ENCODE measurements at places on chromosomes 6 and 20.

DNA sequence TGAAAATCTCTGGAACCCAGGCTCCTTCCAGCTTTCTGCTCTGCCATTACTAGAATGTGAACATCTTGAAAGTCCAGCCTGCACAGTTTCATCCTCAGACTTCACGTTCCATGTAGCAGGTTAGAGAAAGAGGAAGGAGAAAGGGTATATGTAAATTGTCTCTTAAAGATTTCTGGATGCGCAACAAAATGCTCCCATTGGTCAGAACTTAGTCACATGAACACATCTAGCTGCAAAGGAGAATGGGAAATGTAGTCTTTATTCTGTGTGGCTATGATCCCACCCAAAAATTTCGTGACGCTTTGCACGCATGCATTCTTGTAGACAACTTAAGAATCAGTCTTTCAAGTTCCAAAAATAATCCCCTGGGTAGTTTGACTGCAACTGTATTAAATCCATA lies 46.4 kb upstream of the CHD6 start:
- no peak for DNase-seq

DNA sequence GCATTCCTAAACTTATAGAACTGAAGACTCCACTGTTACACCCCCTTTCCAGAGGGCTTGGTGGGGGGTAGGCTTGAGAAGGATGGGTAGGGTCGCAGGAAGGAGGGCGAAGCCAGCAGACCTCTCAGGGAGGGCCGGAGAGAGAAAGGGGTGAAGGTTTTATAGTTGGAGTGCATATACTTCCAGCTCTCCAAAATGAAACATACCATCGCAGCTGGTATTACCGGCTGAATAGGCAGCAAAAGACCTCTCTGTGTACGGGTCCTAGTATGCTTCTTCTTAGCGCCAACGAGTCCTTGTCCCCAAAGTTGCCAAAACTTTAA lies 1.0 kb upstream of the VGLL2 start:
- DNase-seq, result no peak

GRCh38 chr20:37243076-37243936 lies 18.3 kb downstream of the GHRH start:
- peak; percentile 16 for DNase-seq

GRCh38 chr6:31877651-31878161 lies 1.1 kb downstream of the SLC44A4 start:
- peak; percentile 54 for DNase-seq

GRCh38 chr6:74408844-74409243 lies 712.8 kb downstream of the CD109 start:
- DNase-seq, result no peak

DNA sequence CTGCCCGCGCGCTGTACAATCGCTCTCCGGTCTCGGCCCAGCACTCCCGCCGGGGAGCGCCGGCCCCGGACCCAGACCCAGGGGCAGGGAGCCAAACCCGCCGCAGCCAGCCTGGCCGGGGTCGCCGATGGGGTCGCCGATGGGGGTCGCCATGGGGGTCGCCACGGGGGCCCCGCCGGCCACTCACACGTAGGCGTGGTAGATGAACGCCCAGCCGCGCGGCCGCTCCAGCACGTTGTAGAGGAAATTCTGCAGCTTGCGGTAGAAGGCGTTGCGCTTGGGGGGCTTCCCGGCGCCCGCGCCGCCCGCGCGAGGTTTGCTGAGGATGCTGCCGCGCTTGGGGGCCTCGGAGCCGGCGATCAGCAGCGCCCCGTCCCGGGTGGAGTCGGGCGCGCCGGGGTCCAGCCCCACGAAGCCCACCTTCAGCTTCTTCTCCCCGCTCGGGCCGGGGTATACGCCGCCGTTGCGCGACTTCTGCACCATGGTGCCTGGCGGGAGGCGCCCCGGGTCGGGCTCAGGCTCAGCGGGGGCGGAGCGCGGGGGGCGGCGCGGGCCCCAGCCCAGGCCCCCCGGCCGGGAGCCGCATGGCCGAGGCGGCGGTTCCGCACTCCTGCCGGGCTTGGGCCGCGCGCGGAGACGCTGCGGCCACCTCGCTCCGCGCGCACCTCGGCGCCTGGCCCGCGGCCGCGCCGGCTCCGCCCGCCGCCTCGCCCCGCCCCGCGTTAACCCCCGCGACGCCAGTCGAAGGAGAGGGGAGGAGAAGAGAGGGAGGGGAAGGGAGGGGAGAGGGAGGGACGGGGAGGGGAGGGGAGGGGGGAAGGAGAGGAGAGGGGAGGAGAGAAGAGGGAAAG lies at the start of gene KCNQ2:
TSS of gene KCNQ2 (minus strand) at position 675 of the 851 bp plus-strand sequence. CDS start at position 483, 192 bp downstream.
- peak; percentile 71 for DNase-seq

- DNase-seq, result no peak
Observed at GRCh38 chr20:10714236-10714975, 40.6 kb upstream of the JAG1 start.

DNA sequence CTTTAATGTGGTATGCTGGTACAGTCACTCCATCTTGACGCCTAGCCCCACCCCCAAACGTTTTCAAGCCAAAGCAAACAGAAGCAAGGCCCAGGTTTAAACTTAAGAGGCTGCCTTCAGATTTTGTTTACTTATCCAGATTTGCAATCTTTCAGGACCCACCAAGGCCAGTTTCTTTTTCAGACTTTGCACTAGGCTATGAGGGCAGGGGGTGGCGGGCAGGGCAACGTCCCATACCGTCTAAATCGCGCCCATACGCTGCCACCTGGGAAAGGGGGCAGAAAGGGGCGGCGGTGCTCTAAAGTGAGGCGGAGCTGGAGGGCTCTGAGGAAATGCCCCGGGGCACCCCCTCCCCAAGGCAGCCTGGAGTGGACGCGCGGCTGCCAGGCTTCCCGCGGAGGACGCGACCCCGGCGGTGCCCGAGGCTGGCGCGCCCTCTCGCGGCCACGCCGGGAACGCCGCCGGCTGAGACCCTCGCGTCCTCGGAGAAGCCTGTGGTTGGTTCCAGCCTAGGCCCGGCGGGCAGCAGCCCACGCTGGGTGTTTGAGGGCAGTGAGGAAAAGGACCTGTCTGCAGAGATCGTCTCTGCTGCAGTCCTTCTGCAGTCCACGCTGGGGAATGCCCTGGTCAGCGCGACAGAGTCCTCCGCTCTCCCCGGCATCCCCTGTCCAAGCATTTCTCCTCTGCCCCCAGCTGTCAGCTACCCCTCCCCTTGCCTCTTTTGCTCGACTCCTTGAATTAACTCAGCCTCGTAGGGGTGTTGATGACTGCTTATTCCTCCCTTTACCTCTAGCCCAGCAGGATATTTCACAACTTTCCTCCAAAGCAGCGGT lies 129.2 kb upstream of the PRND start:
- peak; percentile 64 for DNase-seq

GRCh38 chr6:150466196-150466595 lies 97.4 kb downstream of the IYD start:
- DNase-seq, result no peak

GRCh38 chr20:22584922-22585785 lies 782 bp upstream of the FOXA2 start:
- DNase-seq, result peak; percentile 90

GRCh38 chr20:17615645-17616479 lies 46.0 kb downstream of the DSTN start:
- DNase-seq, result peak; percentile 67

DNA sequence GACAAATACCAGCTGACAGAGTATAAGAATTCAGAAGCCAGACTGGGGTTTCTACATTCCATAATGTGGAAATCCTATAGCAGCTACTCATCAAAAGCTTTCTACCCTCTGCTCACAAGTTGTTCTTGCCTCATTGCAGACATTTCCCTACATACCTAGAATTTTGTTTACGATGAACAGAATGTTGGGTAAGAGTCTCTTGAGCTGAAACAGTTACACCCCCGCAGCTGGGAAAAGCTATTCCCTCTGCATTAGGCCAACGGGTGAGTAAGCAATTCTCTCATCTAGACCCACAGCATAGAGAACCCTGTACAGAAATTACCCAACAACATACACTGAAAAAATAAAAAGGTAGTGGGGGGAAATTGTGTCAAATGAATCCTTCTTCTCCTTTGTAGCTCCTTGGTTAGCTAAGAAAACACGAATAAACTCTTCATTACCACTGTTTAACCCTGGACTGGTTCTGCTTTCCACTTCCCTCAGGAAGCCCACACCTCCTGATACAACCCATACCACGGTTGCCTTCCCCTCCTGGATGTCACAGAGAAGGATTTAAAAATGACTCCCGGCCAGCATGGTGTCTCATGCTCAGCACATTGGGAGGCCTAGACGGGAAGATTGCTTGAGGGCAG lies 215.0 kb upstream of the SHLD1 start:
- no peak for DNase-seq

DNA sequence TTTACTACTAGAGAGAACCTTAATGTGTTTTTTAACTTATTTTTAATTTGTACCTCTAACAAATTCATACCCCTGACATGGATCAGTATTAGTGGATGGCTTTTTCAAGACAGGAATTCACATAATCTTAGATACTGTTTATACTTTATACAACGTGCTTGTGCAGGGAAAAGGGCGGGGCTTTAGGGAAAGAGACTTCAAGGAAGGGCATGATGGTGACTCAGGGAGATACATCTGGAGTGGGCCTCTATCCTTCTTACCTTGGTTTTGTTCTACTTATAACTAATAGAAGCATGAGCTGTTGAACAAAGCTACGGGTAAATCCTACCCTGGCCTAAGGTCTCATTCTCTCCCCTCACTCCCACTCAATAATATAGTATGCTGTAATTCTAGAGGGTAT lies 160.8 kb downstream of the C6orf58 start:
- DNase-seq, result peak; percentile 33

- peak; percentile 81 for DNase-seq
Observed at GRCh38 chr20:46013829-46014516, 5.3 kb downstream of the MMP9 start.

GRCh38 chr6:20334962-20335361 lies 66.7 kb upstream of the E2F3 start:
- no peak for DNase-seq

DNA sequence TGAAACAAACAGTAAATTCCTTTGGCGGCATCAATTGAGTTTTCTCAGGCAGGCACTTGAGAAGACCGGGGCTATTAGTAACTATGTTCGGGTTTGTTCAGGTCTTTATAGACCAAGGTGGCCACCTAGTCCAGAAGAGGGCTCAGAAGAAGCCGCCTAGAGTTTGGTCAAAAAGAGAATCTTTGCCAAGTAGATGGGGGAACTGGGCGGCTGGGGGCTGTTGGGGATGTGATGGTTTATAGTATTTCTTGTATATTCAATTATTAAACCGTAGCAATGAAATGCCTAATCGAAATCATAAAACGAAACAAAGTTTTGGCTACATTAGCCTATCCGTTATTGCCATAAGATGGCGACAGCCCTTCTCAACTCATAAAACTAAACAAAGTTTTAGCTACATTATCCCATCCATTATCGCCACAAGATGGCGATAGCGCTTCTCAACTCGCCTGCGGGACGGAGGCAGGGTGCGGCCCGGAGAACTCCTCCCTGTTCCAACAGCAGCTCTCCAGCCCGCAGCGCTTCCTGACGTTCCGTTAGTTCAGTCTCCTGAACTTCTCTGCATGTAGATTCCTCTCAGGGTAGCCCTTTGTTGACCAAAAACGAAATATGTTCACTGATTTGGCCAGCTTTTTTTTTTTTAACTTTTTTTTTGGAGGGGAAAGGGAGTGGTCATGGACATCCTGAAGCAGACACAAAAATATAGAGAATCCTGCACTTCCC lies 120.5 kb upstream of the PRSS16 start:
- peak; percentile 91 for DNase-seq

DNA sequence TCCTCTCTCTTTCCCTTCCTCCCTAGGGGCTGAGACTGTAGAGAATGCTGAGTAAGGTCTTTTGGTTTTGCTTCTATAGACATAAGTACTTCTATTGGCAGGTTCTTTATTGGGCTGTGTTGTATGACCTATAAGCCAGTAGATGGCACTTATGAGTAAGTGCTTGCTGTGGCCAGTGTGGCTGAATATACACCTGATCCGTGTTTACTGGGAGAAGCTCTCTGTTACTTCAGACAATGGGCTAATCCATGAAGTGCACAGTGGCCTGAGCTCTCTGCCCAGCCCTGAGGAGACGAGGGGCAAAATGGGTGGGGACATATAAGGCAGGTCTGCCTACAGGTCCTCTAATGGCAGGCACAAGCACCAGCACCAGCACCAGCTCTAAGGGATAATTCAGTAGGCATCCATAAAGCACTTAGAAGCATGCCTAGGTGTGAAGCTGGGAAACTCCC lies 610.3 kb downstream of the RNF144B start:
- peak; percentile 83 for DNase-seq

GRCh38 chr6:163526346-163526745 lies 111.8 kb downstream of the QKI start:
- DNase-seq, result no peak

GRCh38 chr20:51715163-51715855 lies 52.9 kb downstream of the ATP9A start:
- peak; percentile 69 for DNase-seq

- DNase-seq, result peak; percentile 82
Observed at GRCh38 chr6:100415768-100416167, 49.0 kb downstream of the SIM1 start.

DNA sequence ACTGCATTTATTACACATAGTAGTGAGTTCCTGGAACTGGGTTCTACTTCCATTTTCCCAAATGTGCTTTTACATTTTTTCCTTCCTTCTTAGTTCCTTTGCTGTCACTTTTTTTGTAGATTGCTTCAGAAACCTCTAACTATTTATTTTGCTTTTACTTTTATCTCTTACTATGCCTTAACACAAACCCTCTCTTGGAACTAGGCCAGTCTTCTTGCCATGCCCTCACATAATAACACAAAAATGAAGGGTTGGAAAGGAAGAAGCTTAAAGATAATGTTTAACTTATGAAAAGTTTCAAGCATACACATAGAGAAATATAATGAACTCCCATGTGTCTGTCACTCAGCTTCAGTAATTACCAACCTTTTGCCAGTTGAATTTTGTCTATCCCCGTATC lies 27.1 kb downstream of the TOP1 start:
- no peak for DNase-seq

DNA sequence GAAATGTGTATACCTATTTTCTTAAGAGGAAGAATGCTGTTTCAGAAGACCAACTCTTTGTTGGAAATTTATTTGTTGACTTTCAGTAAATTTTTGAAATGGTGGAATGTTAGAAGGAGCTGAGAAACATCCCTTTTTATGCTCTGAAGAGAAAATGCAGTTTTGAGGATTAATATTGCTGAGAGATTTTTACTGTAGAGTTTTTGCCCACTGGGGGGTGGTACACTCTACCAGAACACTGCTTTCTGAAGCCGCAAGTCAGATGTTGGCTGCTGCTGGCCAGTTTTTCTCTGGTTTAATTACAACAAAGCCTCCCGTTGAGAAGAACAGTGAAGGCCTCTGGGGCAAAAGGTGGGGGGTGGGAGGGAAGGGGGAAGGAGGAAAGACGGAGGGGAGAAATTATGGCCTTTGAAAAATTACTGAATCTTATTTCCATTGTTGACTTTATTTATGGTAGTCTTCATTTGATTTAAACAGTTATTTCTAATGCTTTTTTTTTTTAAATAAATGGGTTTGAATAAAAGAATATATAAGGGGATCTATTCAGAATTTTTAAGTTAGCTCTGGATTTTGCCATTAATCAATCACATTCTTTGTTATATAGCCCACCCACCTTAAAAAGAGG lies 3.0 kb downstream of the FLRT3 start:
- DNase-seq, result peak; percentile 97

DNA sequence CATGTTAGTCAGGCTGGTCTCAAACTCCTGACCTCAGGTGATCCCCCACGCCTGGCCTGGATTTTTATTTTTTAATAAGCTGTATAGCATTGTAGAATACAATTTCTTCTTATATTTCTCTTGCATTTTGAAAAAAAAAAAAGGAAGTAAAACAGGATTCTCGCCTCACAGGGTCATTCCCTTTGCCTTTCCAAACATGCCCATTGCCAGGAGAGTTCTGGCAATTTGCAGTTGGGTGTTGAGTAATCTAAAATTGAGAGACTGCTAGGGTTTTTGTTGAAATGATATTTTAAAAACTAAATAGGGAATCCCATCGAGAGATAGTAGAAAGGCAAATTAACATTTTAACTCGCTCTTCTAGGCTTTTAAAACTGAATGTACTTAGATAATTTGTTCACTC lies 196.1 kb downstream of the JARID2 start:
- DNase-seq, result no peak

Data from NCI-H69 (cell line).